ENCODE measurements at places on chromosomes 11 and 22.

GRCh38 chr11:126538071-126538470, 182.6 kb downstream of the ST3GAL4 start:
- DNase-seq, result no peak

DNA sequence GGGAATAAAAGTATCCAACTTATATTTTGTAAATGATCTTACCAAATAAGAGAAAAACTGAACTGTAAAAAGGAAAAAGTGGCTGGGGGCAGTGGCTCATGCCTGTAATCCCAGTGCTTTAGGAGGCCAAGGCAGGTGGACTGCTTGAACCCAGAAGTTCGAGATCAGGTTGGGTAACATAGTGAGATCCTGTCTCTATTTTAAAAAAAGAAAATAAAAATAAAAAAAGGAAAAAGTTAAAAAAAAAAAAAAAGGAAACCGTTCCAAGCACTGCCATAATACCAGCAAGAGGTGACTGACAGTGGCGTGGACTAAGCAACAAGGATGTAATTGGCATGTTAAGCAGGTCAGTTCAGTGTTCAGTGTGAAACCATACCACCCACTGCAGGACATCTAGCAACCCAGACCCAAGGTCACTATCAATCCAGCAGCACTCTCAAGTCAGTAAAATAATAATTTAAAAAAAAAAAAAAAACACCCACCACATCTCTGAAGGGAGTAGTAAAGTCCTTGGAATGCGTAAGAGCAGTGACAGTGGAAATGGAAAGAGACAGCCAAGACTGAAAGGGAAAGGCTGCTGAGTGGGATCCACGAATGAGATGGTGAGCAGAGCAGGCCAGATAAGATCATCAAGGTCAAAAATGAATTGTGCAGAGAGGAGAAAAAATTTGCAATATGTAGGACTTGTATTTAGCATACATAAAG, 43.6 kb downstream of the MAPK1 start:
- no peak for DNase-seq

DNA sequence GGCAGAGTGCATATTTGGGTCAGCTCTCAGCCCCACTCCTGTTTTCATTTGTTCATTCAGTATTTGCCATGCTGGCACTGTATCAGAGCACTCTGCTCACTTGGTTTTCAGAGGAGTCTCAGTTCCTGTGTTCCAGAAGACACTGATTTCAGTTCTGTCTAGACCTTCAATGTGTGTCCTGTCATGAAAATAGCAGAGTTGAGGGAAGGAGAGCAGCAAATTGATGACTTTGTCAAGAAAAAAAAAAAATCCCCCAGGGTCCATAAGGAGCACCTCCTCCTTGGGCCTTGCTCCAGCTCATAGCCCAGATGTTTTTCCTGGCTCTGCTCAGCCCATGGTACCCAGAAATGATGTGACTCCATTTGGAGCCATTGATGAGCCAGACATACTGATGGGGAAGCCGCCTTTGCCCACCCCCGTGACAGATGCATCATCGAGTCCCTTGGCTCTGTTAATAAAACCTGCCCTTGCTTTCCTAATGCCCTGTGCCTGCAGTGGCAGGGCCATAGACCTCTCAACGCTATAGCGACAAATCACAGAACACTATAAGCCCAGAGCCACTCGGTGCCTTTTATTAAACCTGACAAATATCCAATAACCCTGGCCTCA, 107.0 kb downstream of the PKNOX2 start:
- no peak for DNase-seq

- DNase-seq, result no peak
These were observed 5.5 kb downstream of the CST6 start for GRCh38 chr11:66017321-66017720.

DNA sequence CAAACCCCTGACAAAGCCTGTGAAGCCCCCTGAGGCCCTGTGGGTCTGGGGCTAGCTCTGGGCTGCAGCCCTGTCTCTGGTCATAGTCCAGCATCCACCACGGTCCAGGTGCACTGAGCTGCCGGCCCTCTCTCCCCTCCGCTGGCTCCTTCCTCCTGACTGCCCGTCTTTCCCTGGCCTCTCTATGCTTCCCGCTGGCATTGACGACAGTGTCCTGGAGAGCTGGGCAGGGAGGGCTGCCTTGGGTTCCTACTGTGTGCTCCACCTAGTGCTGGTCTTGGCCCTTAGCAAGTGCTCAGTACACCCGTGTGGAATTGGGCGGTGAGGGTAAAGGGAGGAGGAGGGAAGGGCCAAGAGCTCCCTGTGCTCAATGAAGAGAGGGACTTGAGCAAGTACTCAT, 868 bp upstream of the MYEOV start:
- DNase-seq, result no peak

DNA sequence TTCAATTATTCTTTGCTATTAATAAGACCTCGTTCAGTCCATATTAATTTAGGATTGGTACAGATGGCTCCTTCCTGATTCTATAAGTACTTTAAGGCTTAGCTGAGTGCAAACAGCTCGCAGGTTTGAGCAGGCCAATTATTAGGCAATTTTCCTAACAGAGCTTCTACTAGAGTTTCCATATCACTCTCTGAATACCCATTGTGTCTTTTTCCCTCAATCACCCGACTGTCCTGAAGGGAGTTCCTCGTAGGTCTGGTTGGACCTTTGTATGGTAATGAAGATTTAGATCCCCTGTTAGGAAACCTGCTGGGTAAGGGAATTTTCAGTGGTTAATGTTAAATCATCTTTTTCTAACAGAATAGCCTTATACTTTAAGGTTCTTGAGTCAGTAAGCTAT, 61.1 kb downstream of the ARHGAP42 start:
- no peak for DNase-seq

GRCh38 chr11:705646-706438, at the start of gene EPS8L2:
EPS8L2 (plus strand) TSS chr11:706231; CDS start chr11:709408, 3,177 bp downstream.
- DNase-seq, result no peak

- DNase-seq, result no peak
These were observed 74.7 kb upstream of the SESN3 start for GRCh38 chr11:95305705-95306104.

GRCh38 chr11:3879216-3879966, 23.9 kb downstream of the STIM1 start:
- DNase-seq, result no peak

GRCh38 chr11:108405706-108406105, 61.6 kb downstream of the C11orf65 start:
- DNase-seq, result no peak

DNA sequence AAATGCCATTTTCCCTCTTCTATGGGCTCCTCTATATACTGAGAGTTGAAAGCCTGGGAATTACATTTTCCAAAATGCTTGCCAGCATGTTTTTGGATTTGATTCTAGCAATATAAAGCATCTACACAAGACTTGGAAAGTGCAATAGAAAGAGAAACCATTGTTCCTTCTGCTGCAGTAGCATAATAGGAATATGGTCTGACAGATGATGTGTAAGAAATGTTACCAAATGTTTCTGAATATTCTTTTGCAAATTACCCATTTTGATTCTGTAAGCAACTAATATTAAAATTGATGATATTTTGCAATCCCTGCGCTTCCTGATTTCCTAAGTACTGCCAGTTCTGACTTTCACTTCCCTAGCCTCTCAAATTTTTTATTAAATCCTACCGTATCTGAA, 61.6 kb downstream of the CASP12 start:
- no peak for DNase-seq

- no peak for DNase-seq
These were observed 120.5 kb downstream of the CACNA1I start for GRCh38 chr22:39690881-39691605.

DNA sequence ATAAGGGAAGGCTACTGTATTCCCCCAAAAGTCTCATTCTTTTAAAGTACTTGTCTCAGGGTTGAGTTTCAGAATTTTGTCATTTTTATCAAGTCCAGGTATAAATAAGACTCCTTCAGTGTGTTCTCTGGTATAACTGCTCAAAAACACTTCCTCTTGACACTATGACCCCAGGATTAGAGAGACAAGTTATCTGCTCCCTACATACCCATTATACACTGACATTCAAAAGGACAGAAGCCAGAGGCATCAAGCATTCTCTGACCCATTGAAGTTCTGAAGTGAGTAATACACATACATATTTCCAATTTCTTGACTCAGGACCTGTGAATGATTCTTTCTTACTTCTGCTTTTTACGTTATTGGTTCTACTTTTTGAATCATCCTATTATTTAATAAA, 447.8 kb upstream of the CNTN5 start:
- no peak for DNase-seq

GRCh38 chr11:94305146-94305545, 766 bp downstream of the IZUMO1R start:
- no peak for DNase-seq

- DNase-seq, result no peak
These were observed 1.6 kb downstream of the OR10A2 start for GRCh38 chr11:6864438-6864837.

GRCh38 chr11:92361551-92361950, 136.9 kb downstream of the FAT3 start:
- DNase-seq, result no peak

GRCh38 chr11:208181-208916, 841 bp downstream of the RIC8A start:
- DNase-seq, result peak; percentile 72

GRCh38 chr22:43419371-43420080, 7.7 kb downstream of the MPPED1 start:
- no peak for DNase-seq

DNA sequence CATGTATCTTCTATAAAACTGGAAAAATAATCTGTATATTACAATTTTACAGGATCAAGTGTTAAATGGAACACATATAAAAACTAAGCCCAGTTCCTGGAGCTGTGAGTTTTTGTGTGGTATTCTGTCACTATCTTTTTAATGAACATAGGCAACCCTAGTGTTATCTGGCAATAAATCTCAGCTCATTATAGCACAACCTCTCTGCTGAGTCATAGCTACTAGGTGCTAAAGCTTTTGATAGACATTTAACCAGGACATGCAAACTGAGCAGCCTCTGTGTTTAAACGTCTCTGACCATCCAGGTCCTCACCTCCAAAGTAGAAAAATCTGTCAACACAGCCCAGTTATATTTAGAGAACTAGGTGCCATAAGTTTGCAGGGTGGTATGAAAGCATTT, 91.0 kb upstream of the CARD18 start:
- no peak for DNase-seq

DNA sequence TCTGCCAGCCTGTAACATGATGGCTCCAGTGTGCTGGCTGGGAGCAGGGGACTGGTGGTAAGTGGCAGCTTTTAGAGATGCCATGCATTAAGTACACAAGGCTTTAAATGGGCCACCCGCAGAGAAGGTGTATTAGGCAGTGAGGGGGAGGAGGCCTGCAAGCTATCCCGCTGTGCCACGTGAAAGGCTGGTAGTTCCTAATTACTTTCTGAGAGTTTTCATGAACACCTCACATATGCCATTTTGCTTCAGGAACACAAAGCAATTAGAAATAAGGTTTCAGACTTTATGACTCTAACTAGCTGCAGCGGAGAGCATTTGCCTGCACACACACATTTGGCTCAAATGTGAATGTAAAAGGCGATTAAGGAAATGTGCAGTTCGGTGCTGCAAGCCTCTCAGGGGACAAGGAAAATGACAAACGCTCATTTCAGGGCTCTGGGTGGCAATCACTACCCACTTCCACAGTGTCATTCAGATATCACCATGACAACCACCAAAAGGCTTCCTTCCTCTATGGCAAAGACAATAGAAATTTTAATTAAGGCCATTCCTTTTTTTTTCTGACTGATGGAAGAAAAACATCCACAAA, 116.6 kb downstream of the PLEKHA7 start:
- no peak for DNase-seq

GRCh38 chr11:61488651-61489291, 19.8 kb upstream of the LRRC10B start:
- DNase-seq, result no peak

DNA sequence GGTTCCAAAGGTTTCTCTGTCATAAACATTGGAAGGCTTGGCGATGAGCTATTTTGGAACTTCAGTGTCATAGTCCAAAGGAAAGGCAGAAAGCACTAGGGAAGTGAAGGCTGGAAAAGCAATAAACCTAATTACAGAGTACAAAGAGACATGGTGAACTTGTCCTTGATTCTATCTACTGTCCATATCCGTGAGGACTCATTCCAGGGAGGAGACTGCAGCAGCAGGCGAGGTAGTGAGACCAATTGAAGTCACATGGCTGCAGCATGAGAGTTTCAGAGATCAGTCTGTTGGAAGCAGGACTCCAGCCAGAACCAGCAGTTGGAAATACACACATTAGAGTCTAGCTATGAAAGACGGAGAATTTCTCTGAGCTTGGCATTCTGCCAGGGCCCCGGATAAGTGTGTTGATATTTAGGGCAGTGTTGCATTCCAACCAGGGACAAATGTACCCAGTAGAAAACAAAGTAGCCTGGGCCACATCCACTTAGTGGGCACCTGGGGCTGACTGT, 54.1 kb upstream of the ARHGAP42 start:
- peak; percentile 80 for DNase-seq

GRCh38 chr22:41248758-41249157, 8.0 kb upstream of the CHADL start:
- no peak for DNase-seq

DNA sequence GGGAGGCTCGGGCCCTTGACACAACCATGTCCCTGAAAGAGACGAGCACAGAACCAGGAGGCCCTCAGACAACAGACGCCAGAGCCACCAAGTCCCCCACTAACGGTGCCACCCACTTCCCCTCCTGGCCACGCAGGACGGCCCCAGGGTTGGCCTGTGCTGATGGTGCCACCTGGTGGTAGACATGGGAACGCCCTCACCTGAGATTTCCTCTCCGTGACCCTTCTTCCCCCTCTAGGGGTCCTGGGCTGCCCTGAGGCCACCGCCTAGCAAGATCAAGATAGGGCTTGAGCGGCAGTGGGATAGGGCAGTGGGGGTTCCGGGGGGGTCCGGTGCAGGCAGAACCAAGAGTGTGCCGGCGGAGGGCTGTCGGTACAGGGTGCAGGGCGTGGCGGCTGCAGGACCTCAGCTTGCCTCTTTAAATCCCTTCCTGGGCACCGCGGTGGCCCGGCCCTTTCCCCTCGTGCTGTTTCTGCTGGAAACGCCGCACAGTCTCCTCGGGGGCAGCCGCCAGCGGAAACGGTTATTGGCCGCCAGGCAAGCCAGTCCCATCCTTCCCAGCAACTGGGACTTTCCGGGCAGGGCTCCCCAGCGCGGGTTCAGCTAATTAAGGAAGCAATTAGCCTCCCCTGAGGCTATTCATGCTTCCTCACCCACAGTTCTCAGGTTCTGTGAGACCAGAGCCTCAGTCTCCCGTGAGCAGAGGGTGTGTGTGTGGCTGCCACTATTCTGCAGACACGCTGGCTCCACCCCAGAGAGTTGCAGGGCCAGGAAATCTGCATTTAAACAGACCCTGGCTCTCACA, 5.5 kb upstream of the NFAM1 start:
- peak; percentile 76 for DNase-seq

DNA sequence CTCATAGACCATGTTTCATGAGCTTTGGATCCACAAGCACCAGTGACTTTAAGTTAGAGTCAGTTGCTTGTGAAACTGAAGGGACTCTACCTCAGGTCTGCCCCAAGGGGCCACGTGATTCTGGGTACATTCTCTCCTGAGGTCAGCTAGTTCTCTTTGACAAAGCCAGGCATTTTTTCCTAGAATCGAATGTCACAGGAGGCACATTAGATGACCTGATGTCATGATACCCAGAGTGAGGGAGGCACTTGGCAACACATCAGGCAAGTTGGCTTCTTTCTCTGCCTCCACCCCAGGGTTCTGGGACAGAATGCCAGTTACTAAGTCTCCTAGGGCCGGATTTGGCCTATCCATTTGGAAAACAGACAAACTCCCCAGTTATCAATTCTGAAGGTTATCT, 93.0 kb downstream of the APIP start:
- DNase-seq, result peak; percentile 62

- no peak for DNase-seq
These were observed 11.1 kb upstream of the VPS37C start for GRCh38 chr11:61172356-61172755.
